Lower leg skin (tissue), 4 donors: ENCODE measurements at places on chromosomes 2 and 18. TPM values are rescaled to one million over a fixed set of nuclear protein-coding genes. Genes with fewer than 3 reads are reported as not detected.

Gene UCN
- total RNA-seq: not detected

GRCh38 chr2:99156891-99157290 lies 2.1 kb downstream of the LIPT1 start:
- no peak for DNase-seq

DNA sequence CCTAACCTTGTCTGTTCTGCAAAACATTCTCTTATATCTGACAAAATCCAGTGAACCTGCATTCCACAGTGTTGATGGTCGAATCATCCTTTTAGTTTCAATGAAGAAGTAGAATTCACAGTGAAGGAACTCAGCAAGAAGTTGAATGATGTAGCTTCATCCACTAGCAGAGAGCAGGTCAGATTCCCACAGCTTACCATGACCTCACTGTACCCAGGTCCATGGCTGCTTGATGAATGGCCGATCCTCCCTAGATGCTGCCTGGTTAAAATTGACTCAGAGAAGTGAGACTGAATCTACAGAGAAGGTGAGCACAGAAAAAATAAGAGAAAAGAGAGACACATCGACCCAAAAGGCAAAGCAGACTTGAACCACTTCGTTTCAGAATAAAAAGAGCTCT lies 906.0 kb upstream of the CHAC2 start:
- DNase-seq: no peak

GRCh38 chr2:203681978-203682377 lies 24.5 kb upstream of the CD28 start:
- no peak for DNase-seq
